ENCODE measurements at places on chromosomes 5 and 9.
A peak's percentile ranks its signal among the peaks of the same experiment; 100 is the strongest.

DNA sequence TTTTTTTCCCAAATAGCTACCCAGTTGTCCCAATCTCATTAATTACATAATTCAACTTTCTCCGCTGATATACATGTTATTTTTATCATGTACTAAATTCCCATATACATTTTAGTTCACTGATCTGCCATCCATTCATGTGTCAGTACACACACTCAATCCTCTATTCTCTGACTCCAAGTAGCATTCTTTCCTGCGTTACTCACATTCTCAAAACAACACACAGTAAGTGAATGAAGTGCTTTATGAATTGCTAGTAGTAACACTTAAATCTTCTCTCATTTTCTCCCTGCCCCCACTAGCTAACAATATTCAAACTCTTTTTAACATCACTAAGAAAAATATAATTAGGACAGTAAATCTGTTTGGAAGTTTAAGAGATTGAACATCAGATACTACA, 8.9 kb downstream of the ZNF366 start:
- ATAC-seq: peak; percentile 80

DNA sequence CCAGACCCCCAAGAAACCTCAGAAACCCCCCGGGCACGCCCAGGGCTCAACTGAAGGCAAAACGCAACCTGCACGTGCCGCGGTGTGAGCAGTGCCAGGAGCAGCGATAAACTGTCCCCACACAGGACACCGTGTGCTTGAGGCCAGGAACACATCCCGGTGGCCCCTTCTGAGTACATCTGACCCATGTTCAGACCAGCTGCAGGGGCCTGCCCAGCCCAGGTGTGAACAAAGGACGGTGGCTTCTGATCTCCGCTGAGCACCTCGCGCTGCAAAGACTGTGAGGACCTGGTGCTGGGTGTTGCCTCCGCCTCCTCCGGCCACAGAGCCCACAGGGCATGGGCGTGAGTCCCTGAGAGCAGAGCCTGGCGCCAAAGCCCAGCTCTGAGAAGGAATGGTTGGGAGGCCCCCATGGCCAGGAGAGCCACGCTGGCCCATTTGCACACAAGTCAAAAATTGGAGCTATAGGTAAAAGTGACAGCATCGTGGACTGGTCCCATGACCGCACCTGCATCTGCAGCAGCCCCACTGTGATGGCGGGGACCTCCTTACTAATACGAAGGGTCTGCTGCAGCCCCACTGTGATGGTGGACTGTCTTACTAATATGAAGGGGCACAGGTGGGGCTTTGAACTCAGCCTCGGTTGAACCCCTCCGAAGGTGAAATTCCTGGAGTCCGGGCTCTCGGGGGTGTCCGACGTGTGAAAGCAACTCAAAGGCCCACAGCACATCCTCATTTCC, 31.5 kb downstream of the NDUFS6 start:
- ATAC-seq: no peak

DNA sequence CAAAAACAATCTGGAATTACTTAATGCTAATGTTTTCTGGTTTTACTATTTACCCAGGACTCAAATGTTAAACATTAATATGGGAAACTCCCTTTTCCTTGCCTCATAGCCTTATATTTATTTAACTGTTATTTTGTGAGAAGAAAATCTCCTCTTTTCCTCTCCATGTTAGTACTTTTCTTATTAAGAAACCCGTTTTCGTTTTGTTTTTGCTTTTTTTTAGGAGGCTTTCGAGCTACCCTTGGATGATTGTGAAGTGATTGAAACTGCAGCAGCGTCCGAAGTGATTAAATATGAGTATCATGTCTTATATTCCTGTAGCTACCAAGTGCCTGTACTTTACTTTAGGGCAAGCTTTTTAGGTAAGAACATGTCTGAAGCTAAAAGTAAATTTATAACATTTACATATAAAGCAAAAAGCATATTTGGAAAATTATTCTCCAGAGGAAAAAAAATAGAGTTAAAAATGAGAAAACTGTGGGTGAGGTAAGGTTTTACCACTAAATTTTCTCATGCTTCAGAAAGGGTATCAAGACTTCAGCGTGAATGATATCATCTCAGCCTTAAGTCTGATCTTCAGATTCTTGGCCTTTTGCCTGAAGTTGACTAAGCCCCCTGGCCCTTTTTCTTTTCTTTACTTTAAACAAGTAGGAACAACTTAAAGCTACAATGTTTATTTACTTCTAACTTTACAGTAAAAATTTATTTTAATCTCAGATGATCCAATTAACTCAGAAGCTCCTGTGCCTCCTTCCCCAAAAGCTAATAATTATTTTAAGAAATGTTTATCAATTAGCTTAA, 113.8 kb downstream of the RPS23 start:
- peak; percentile 67 for ATAC-seq

DNA sequence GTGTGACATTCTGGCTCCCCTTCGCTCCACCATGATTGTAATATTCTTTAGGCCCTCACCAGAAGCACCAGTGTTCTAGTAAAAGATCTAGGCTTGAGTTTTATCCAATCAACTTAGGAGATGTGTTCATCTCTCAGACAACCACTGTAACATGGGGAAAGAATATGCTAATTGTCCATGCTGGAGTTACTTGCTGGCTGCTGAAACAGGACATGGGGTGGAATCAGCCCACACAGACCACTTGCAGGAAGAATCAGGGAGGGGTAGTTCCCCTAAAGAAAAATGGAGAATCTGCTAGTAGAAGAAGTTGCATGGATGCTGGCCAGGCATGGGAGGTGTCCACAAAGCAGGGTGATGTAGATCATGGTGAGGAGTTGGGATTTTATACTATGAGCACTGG, 86.2 kb downstream of the FEM1C start:
- ATAC-seq: no peak

DNA sequence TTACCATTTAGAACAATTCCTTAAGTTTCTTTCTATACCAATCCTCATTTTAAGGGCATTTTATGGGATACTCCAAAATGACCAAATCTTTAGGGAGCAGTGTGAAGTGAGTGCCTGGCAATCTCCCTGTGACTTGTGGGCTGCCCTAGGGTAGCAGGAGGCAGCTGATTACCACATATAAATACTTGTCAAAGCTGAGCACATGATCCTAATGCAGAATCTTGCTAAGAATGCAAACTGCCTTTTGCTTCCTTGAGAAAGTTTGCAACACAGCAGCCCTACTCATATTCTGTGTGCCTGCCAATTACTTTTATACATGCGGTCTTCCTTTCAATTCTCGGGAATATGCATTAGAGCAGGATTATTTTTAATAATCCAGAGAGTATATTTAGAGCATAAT, 18.2 kb upstream of the NREP start:
- ATAC-seq: peak; percentile 48

DNA sequence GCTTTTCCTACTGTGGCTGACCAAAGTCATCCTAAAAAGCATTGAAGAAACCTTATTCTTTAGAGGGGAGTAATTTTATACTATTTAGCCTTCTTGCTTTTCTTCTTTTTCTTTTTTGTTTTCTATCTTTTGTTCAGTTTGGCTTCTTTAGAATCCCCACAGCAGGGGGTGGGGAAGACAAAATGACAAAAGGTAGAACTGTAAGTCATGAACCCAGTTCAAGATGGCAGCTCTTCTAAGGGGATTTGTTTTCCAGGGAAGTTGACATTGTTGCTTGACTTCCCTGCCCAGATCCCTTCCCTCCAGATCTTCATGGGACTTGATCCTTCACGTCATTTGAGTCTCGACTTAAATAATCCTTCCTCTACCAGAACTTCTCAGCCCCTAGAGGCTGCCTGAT, 692.4 kb upstream of the DMAC1 start:
- no peak for ATAC-seq
